ENCODE measurements at places on chromosomes 4 and X.

- no peaks in the 10 kb centered on the region for H3K36me3 ChIP-seq
- DNase-seq, result no peak
- no peaks in the 10 kb centered on the region for H3K4me1 ChIP-seq
- no peak overlapping the region for H3K4me3 ChIP-seq
- no peaks in the 10 kb centered on the region for H3K27me3 ChIP-seq
These were observed 95.7 kb downstream of the PSAPL1 start for GRCh38 chr4:7338876-7339623.

- H3K27me3 ChIP-seq, result no peaks in the 10 kb centered on the region
- peaks cover 32% of the 10 kb centered on the region for H3K4me1 ChIP-seq
- peaks cover 49% of the 10 kb centered on the region for H3K36me3 ChIP-seq
- peak overlapping the region; percentile 7 for H3K27ac ChIP-seq
- peak overlapping the region; percentile 44 for H3K4me3 ChIP-seq
These were observed 188.8 kb downstream of the LRBA start for GRCh38 chr4:150826306-150826705.

GRCh38 chrX:139086246-139086645 is 374.7 kb upstream of the FGF13 start:
- no peaks in the 10 kb centered on the region for H3K36me3 ChIP-seq
- no peaks in the 10 kb centered on the region for H3K27me3 ChIP-seq
- no peak for DNase-seq

DNA sequence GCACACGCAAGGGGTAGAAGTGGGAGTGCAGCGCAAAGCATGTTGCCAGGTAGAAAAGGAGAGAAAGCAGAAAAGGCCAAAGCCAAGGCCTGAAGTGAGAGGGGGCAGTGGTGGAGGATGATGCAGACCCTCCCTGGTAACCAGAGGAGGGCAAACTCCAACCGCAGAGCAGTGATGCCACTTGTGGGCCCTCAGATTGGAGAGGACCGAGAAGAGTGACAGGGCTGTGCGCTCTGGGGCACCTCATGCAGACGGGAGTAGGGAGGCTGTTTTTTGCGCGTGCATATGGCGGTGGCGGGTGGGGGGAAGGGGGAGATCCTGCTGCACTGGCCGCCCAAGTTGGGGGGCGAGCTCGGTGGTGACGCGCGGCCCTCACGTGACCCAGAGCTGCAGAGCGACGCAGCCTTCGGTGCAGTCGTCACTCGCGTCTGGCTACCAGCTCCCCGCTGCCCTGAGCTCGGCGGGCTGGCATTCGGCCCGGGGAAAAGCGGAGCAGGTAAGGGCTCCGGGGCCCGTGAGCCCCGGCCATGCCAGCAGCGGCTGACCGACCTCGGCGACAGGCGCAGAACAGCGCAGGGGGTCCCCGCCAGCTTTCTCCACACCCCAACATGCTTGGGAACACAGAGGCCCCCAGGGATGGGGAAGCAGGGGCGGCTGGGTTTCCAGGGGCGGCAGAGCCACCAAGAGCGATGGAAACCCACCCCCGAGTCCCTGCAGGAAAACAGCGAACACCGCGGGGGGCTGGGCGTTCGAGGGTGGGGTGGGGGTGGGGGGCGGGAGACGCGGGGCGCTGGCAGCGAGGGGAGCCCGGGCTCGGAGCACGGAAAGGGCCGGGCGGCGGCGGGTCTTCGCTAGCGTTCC is at the start of gene BEX3:
Gene BEX3, plus strand, starts transcription at position 421 of the 861 bp plus-strand sequence. CDS start 984 bp downstream, outside the sequence.
- peak; percentile 5 for DNase-seq
- H3K27ac ChIP-seq, result peak within 1 kb of the TSS; percentile 72
- no peaks in the 10 kb centered on the region for H3K36me3 ChIP-seq
- H3K4me3 ChIP-seq, result peak within 1 kb of the TSS; percentile 73

GRCh38 chr4:42865572-42866189 is 26.8 kb upstream of the GRXCR1 start:
- H3K27me3 ChIP-seq, result no peaks in the 10 kb centered on the region
- no peak overlapping the region for H3K4me3 ChIP-seq
- no peaks in the 10 kb centered on the region for H3K4me1 ChIP-seq
- no peak overlapping the region for H3K27ac ChIP-seq

DNA sequence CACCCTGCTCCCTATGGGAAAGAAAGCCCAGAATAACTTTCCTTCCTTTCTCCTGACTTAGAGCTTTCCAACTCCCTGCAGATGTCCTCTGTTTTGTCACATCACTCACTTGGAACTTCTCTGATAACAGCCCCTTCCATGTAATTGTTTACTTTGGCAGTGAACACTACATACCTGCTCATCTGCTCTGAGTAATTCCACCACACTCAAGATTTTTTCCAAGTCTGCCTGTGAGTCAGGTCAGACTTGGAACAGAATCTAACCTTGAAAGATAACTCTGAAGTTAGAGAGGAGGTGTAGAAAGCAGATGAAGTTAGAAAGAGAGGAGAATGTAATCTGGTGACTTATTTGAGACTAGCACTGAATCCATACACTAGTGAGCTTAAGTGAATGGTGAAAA is 7.4 kb downstream of the MAGEB10 start:
- no peak for DNase-seq
- H3K36me3 ChIP-seq, result no peaks in the 10 kb centered on the region
- H3K4me1 ChIP-seq, result no peaks in the 10 kb centered on the region
- H3K27ac ChIP-seq, result no peak overlapping the region
- no peak overlapping the region for H3K4me3 ChIP-seq

DNA sequence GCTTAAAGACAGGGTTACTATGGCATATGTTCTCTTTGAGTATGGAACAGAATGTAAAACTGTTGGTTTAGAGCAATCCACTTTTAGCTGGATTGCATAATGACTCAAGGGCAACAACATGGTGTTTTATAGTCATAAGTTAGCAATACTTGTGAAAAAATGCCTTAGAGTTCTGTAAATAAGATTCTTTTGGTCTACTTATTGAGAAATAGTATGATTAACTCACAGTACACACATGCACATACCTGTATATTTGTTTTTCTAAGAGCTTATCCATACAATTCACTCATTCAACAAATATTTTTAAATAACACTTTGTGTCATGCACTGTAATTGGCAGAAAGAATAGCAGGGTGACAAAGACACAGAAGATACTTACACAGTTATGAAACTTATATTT is 1415.5 kb downstream of the PCDH7 start:
- no peak overlapping the region for H3K4me3 ChIP-seq
- DNase-seq, result no peak
- no peak overlapping the region for H3K27ac ChIP-seq
- no peaks in the 10 kb centered on the region for H3K4me1 ChIP-seq
- H3K27me3 ChIP-seq, result no peaks in the 10 kb centered on the region
- H3K36me3 ChIP-seq, result no peaks in the 10 kb centered on the region

GRCh38 chrX:8783097-8783713 is 18.0 kb downstream of the FAM9A start:
- DNase-seq, result peak; percentile 4
- peak overlapping the region; percentile 32 for H3K4me3 ChIP-seq
- no peak overlapping the region for H3K27ac ChIP-seq
- no peaks in the 10 kb centered on the region for H3K36me3 ChIP-seq
- no peaks in the 10 kb centered on the region for H3K27me3 ChIP-seq

- peaks cover 28% of the 10 kb centered on the region for H3K36me3 ChIP-seq
- peak overlapping the region; percentile 80 for H3K4me3 ChIP-seq
- peaks cover 65% of the 10 kb centered on the region for H3K4me1 ChIP-seq
These were observed 63.5 kb downstream of the TMEM131L start for GRCh38 chr4:153529646-153530045.

DNA sequence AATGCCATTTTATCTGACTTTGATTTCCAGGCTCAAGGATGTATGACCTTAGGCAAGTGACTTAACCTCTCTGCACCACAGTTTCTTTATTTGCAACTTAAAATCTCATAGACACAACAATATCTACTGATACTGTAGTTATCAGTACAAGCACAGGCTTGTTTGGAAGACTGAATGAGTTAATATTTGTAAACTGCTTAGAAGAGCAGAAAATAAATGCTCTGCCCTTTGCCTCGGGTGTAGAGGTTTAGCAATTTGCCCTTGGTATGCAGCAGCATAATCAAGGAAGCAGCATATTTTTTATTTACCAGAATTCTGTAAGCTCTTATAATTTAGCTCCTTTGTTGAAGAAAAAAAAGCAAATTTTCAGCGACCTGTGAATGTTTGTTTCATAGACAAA is 2.9 kb upstream of the CXCL1 start:
- no peak overlapping the region for H3K4me3 ChIP-seq
- no peak overlapping the region for H3K27ac ChIP-seq
- DNase-seq, result no peak
- peaks cover 31% of the 10 kb centered on the region for H3K27me3 ChIP-seq
- no peaks in the 10 kb centered on the region for H3K36me3 ChIP-seq
- no peaks in the 10 kb centered on the region for H3K4me1 ChIP-seq

GRCh38 chrX:5780821-5781220 is 447.8 kb downstream of the NLGN4X start:
- no peaks in the 10 kb centered on the region for H3K27me3 ChIP-seq
- no peak for DNase-seq
- H3K27ac ChIP-seq, result no peak overlapping the region
- no peaks in the 10 kb centered on the region for H3K4me1 ChIP-seq
- no peak overlapping the region for H3K4me3 ChIP-seq
- H3K36me3 ChIP-seq, result no peaks in the 10 kb centered on the region

Data from T-helper 2 cell treated with Interferon-gamma antibody and Interleukin-4, amounts not matched to agents 5 μg/mL and 100 μg/mL, for 36 hours (primary cell).